ENCODE measurements at places on chromosomes 11 and 22.
A peak's percentile ranks its signal among the peaks of the same experiment; 100 is the strongest.

- no peak for DNase-seq
These were observed 16.2 kb downstream of the CBX7 start for GRCh38 chr22:39136317-39136716.

DNA sequence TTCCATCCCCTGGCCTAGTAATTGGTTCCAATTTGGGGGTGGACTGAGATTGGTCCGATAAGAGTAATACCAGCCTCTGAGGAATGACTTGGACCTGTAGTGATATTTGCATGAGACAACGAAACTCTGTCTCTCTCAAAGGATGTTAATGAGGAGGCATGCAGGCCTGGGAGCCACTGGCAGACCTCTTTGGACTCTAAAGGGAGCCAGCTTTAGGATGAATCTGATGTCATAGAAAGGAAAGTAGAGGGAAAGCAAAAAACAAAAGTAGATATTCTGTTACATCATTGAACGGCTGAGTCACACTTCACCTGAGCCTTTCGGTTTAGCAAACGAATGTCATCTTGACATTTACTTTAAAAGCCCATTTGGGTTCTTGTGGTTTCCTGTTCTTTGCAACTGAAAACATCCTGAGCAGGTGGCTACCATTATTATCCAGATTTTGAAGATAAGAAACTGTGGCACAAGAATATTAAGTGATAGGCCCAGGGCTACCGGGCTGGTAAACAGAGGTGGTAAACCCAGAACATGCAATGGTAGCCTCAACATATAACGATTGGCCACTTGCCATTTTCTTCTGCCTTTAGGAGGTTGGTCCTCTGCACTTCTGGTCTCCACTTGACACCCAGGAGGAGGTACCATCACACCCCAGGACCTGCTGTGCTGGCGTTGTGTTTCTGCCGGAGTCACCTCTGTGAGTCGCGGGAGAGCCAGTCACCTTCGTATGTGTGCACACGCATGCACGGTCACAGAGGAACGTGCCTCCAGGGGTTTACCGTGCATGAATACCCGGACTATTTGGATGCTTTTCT, 42.7 kb downstream of the RTL6 start:
- DNase-seq: peak; percentile 82

DNA sequence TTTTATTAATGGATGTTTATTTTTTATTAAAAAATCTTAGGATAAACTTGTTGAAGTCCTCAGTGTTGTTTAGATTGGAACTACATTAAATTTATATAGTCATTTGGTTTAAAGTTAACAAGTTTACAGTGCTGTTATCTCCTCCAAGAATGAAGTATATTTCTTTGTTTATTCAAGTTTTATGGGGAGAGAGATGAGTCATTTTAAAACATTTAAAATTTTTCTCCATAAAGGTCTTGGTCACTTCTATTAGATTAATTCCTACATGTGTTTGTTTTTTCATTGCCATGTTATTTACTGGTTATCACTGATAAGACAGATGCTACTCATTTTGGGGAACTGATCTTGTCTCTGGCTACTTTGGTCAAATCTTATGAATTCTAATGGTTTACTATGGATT, 429.6 kb downstream of the METTL15 start:
- no peak for DNase-seq

GRCh38 chr22:46011627-46012181, 34.7 kb upstream of the WNT7B start:
- no peak for DNase-seq

DNA sequence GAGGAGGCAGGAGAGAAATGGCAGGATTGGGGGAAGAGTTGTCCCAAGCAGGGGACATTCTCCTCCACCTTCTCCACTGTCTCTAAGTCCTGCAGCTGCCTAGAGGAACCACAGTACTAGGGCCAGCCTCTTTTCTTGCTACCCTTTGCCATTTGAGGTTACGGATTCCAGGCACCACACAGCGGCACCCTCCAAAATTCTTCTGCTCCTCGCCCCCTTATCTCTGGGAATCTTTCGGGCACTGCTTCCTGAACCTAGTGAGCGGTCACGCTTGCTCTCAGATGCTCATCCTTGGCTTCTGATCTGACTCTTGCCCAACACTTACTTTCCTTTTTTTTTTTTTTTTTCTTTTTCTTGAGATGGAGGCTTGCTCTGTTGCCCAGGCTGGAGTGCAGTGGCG, 26.6 kb upstream of the XBP1 start:
- no peak for DNase-seq

DNA sequence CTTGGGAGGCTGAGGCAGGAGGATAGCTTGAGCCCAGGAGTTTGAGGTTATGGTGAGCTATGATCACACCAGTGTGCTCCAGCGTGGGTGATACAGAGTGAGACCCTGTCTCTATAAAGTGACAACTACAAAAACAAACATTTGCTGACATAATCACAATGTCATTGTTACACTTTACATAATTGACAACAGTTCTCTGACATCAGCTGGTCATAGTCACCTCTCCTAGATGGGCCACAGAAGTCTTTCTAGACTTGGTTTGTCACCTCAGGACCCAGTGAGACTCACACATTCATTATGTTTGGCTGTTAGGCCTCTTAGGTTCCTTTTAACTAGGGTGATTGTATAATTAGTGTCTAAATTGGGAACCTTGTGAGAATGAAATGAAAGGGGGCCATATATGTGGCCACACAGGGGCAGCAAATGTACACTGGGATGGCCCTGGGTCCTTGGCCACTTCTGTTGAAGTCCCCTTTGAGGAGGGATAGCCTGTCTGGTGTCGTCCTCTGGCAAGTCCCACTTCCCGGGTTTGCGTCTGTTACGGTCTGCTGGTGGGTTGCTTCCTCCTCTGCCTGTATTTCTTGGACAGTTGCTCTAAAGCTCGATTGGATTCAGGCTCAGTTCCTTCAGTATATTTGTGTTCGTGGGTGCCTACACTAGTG, 5.8 kb upstream of the PPIL2 start:
- no peak for DNase-seq
